ENCODE measurements at places on chromosomes 12 and 14.

DNA sequence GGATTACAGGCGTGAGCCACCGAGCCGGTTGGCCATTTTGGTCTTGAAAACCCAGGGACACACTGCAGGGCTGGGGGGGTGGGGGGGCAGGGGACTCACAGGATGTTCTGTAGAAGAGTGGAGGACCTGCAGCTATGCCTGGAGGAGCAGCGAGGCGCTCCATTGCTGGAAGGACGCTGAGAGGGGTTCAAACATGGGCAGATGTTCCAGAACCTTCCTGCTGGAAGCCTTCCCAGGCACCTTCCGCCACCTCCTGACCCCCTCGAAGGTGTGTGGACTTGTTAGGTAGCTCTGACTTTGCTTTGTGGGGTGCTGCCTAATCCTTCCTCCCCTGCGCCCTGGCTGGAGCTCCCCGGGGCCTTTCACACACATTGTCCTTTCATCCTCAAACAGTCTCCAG, 19.6 kb upstream of the PPP1R13B start:
- DNase-seq: no peak

DNA sequence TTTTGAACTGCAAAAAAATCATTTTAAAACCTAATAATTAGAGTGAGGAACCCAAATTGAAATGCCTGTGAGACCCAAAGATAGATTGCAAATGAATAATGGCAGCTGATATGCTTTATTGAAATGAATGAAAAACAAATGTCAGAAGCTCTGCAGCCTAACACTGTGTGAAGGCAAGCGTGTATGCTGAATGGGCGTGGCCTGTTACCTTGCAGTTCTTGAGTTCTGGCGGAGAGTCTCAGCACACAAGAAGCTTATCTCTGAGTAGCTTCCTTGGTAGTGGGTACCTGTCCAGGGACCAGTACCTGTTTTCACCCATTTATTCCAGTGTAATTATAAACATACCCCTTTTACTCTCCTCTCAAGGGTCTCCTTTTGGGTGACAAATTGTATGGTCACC, 341.2 kb downstream of the NPAS3 start:
- no peak for DNase-seq

DNA sequence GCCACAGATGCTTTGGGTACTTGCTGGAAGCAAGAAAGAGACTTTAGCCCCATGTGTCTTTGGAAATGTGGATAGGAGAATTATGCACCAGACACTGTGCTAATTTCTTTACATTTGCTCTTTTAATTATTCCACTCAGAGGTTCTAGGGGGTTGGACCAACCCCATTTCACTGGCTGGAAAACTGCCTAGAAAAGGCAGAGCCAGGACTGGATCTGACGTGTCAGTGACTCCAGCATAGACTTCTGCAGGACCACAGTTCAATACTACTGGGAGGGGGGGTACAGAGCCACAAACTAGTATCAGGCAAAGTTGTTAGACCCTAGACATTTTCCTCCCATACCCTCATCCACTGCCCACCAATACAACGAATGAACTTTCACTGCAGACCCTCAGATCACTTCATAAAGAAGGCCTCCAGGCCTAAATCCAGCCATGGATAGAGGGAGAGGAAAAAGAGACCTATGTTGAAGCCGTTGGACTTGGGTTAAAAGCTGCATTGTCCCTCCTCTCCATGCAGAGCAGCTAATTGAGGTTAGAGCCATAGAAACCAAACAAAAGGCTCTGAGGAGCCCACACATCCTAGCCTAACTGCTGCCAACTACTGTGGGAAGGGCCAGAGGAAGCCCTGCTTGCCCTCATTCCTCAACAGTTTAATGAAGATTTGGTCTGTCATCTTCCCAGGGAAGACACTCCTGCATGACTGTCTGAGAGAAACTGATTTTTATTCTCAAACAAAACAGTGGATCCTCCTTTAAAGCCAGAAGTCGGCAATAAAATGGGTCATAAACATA, 68.7 kb downstream of the STON2 start:
- no peak for DNase-seq

DNA sequence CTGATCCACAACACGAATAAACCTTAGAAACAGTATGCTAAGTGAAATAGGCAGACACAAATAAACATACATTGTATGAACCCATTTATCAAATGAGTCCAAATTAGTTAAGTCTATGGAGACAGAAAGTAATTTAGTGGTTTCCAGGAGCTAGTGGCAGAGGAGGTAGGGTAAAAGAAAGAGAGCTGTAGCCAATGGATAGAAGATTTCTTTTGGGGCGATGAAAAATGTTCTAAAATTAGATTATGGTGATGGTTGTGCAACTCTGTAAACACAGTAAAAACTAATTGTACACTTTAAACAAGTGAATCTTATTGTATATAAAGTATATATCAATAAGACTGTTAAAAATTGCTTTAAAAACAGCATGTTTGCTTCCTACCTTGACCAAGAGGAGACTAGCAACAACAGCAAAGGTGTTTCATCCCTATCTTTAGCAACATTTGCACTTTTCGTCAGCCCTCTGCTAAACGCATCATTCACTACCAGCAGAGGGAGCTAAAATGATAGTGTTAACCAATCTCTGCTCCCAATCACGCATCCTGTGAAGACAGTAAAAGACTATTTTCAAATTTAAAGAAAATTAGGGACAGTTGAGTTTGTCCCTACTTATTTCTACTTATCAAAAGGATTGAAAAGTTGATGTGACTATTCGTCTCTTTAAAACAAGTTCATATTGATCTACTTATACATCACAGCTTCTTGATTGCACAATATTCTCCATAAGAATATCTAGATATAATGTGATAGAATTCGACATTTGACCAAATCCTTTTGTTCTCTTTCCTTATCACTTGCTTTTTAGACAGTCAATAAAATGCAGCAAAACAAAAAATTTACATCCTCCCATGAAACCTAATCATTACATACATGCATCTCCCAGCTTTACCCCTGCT, 24.0 kb upstream of the LGR5 start:
- DNase-seq: no peak

- DNase-seq: no peak
Measured at GRCh38 chr14:100129161-100129589, 30.3 kb downstream of the DEGS2 start.

- no peak for DNase-seq
Measured at GRCh38 chr14:71905031-71905430, 27.2 kb upstream of the RGS6 start.

DNA sequence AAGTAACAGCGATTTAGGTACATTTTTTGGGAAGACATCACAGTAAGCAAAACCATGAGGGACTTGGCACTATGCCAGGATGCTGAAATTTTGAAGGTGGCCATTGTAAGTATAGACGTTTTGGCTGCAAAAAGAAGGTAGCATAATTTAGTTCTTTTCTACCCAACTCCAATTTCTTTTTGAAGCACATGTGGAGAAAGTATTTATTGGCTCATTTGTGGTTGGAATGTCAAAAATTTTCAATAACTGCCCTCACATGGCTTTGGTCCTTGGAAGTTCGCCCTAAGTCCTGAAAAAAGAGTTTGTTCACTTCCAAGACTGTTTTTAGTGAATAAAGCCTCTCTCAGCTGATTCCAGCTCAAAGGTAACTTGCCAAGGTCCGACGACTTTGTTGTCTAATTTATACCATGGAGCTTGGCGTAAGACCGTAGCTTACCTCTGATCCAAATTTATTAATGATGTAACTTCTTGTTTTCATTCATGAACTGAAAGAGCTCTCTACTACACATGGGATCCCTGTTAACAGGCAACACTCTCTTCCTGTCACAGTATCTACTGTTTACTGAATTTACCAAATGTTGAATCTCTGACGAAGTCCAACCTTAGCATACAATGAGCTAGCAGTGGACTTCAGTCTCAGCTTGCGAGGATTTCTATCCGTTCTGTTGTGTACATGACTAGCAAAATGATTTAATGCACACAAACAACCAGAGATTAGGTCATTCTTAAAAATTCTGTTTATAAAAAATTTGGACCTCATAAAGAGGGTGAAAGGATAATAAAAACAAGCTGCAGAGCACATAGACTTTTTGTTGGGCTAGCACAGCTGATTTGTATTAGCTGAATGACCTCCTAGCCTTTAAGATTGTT, 49.0 kb downstream of the MSRB3 start:
- no peak for DNase-seq

DNA sequence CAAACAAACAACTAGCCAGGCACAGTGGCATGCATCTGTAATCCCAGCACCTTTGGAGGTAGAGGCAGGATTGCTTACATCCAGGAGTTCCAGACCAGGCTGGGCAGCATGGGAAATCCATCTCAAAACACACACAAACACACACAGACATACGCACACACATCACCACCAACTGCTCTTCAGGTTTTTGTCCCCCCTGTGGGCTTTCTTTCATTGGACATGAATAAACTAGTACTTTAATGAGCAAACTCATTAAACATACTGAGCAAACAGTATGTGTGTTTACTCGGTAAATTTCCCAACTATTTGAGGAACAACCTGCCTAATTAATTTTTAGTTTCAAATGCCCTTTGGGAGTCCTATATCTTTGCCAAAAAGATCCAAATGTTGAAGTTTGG, 10.1 kb upstream of the RASSF3 start:
- DNase-seq: no peak

Data from spinal cord (tissue), 10 donors.